ENCODE measurements at places on chromosomes 4 and X.

DNA sequence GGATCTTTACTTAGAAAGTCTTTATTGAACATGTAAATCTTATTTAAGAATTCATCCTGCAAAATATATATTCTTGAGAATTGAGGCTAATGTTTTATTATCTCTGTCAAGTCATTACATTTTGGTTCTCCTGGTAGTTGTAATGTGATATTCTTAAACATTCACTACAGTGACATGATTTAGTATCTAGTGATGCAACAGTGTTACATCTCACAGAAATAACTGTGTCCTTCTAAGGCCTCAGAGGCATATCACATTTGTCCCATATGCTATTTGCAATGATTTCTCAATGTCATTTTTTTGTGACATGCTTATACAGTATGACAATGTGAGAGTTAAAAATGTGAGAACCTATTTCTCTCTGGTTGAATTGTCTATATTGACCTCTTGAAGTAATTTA lies 34.1 kb downstream of the PRRG1 start:
- DNase-seq = no peak

- DNase-seq = no peak
Measured at GRCh38 chr4:109319684-109320083, 17.2 kb upstream of the COL25A1 start.

DNA sequence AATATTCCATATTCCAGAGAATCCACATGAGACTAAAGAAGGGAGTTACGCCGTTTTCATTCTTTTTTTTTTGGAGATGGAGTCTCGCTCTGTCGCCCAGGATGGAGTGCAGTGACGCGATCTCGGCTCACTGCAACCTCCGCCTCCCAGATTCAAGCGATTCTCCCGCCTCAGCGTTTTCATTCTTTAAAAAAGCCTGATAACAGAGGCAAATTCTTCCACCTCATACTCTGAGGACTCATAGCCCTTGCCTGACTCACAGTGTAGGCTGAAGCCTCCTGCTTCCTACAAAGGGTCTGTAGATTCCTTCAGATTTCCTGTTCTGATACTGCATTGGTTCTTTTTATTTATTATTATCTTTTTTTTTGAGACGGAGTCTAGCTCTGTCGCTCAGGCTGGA lies 210.5 kb downstream of the SH3BGRL start:
- no peak for DNase-seq

GRCh38 chr4:64642936-64643335 lies 233.7 kb upstream of the TECRL start:
- DNase-seq = no peak

DNA sequence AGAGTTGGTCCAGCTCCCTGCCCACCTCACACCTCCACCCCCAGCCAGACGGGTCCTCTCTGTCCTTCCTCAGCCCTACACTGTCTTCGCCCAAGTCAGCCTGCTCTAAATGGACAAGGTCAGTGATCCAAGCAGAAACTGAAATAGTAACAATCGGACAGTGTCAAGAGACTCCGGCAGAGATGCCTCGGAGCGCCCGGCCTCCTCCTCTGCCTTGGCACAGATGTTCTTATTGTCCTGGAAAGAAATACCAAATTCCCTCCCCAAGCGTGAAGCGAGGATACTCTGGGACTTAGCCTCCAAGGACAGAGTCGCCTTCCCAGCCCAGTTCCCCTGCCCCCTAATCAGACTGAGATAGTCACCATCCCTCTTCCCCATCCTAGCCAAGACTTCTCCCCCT lies 28.5 kb downstream of the UTP14A start:
- DNase-seq = no peak

DNA sequence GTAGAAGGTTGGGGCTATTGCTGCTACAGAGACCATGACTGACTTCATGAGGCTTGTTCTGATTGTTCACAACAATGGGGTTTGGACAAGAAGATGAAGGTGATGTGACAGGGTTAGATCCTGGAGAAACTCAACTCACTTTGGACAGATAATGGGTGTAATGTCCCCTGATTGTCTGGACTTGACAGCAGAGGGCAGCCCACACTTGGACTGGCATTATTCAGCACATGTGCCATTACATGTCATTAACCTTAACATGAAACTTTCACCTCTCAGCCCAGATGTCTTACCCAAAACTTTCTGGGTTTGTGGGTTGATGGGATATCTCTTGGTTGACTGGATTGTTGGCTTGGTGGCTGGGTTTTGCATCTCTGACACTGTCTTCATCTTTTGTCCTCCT lies 101.5 kb downstream of the MXRA5 start:
- DNase-seq = no peak

- no peak for DNase-seq
Measured at GRCh38 chr4:25970226-25970675, 56.2 kb downstream of the SMIM20 start.

DNA sequence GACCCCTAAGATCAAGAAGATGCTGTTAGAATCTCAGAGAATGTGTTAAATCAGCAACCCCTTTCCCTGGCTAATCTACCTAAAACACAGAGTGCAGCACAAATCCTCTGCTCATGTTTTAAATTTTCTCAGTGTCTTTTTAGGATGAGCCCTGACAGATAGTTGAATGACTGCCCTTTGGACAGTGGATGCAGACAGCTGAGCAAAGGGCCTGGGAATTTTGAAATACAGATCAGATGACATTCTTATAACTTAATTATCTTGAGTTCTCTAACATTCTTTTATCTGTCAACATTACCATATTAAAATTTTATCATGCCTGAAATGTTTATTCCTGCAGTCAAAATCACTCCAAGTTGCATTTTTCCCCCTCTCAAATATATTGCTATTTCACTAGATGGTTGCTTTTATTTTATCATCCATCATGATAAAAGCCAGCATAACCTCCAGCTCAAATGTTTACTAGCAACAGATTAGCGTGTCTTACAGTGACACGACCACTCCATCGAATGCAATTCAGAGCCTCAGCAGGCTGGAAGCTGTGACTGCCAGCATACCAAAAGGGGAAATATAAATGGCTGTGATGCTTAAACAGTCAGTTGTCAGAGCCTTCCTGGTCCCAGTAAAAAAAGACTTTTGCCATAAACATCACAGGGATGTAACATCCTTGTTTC lies 22.8 kb upstream of the ARHGAP24 start:
- DNase-seq = no peak

- DNase-seq = no peak
Measured at GRCh38 chr4:32601848-32602247, 1881.7 kb downstream of the PCDH7 start.

DNA sequence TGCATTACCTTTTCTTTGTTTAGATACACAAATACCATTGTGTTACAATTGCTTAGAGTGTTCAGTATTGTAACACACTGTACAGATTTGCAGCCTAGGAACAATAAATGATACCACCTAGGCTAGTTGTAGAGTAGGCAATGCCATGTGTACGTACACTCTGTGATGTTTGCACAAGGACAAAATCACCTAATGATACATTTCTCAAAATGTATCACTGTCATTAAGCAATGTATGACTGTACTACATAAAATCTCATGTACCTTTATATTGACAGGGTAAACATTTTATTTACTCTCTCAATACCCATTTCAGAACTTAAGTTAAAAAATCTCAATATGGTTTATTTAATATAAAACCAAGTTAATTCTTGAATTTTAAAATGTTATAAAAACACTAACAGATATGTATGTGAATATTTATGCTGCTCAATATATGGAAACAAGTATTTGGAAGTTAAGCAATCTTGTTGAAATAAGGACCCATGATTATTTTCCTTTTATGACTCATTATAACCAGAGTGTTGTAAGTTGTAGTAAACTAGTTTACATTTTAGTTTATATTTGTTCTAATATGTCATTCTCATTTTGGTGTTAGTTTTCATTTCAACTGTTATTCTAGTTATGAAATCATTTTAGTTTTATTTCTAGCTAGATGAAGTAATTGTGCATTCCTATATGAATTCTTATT lies 409.2 kb downstream of the TLL1 start:
- no peak for DNase-seq

DNA sequence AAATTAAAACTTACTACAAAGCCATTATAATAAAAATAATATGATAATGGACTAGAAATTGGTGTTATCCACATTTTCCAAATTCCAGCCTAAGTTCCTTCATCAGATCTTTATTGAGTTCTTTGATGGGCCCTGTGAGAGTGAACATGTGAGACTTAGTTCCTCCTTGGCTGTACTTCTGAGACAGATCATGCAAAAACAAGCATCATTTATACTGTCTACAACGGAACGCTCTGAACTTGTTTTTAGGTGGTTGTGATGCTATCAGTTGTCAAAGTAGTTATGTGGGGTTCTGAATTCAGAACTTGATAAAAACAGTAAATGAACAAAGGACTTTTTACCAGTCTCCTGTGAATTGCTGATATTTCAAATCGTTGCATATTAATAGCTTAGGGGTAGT lies 48.9 kb downstream of the JADE3 start:
- no peak for DNase-seq

DNA sequence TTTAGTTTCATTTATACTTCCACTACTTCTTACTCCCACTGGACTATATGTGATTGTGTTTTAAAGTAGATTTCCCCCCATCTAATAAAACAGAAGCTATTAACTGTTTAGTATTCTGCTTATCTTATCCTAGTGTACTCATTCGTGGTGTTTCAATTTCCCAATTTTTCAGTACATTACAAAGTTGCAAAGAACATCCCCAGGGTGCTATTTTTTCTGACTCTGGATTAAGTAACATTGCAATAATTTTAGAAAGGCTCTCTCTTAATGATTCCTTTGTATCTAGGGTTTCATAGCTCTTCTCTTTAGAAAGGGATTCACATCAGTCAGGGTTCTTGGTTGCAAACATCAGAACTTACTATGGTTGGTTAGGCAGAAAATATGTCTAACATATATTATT lies 317.9 kb upstream of the DIPK2B start:
- DNase-seq = no peak

GRCh38 chrX:118627084-118627758 lies 100.2 kb upstream of the IL13RA1 start:
- no peak for DNase-seq

- no peak for DNase-seq
Measured at GRCh38 chr4:87101543-87102199, 118.7 kb downstream of the KLHL8 start.

DNA sequence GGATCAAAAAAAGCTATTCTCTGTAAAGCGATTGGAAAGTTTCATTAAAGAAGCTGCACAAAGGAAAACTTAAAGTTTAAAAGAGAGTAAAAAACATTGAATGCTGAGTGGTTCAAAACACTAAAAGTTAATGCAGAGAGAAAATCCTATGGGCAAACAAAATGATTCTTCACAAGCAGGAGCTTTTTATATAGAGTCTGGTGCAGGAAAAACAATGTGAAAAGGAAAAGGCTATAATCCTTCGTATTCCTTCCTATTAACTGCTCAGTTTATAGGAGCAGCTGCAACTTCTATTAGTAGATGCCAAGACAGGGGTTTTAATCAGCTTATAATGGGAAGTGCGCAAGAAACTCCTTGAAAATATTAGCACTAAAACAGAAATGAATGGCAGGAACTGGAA lies 100.7 kb downstream of the PDGFC start:
- DNase-seq = no peak

DNA sequence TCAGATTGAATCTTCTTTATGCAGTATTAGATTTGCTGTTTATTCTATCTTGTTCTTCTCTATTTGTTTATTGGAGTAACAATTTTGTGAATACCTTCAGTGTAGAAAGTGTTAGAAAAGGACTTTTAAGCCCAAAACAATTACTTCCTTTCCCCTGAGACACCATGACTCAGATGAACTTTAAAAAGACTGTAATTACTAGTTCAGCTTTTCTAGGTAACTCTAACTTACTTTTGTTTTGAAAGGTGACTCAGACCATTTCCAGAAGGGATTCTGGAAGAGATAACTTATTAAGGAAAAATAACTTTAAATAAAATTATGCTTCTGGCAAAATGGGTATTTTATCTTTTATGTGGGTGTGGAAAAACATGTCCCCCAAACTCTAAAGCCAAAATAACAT lies 561.5 kb upstream of the PCDH10 start:
- no peak for DNase-seq

GRCh38 chrX:154382483-154383069 lies 3.5 kb downstream of the EMD start:
- no peak for DNase-seq

GRCh38 chr4:83996254-83996653 lies 460.3 kb downstream of the GPAT3 start:
- no peak for DNase-seq

GRCh38 chr4:119750771-119751170 lies 122.2 kb upstream of the PDE5A start:
- no peak for DNase-seq

GRCh38 chr4:48495941-48496340 lies 5.9 kb downstream of the ZAR1 start:
- no peak for DNase-seq

- no peak for DNase-seq
Measured at GRCh38 chr4:16207409-16207808, 18.9 kb downstream of the TAPT1 start.

DNA sequence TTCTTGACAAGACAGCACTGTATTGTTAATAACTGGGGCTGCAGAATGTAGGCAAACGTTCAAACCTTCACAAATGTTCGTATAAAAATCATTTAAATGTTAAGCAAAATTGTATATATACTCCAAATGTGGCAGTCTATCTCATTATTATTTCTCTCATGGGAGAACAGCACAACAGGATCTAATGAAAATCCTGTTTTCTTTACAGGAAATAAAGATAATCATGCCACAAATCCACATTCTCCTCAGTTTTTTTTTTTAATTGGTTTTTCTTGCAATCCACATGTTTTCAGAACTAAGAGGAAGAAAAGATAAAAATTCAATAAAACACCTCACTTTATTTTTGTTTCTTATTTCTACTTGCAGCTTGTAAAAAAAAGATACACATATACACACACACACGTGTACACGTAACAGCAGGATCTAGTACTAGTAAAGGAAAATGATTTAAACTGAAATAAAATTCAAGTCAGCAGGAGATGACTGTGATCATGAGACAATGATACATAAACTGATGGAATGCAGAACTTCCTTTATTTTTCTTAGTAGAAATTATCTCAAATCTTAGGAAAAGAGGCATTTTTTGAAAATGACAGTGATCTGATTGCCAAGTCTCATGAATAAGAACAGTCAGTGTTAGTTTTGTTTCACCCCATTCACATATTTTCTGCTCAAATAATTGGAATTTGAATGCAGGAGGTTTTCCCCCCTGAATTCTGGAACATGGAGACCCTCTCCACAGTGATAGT lies 11.3 kb downstream of the APBB2 start:
- DNase-seq = no peak

- DNase-seq = no peak
Measured at GRCh38 chr4:967113-968104, 6.0 kb downstream of the DGKQ start.
